ENCODE measurements at places on chromosomes 13 and 19.

DNA sequence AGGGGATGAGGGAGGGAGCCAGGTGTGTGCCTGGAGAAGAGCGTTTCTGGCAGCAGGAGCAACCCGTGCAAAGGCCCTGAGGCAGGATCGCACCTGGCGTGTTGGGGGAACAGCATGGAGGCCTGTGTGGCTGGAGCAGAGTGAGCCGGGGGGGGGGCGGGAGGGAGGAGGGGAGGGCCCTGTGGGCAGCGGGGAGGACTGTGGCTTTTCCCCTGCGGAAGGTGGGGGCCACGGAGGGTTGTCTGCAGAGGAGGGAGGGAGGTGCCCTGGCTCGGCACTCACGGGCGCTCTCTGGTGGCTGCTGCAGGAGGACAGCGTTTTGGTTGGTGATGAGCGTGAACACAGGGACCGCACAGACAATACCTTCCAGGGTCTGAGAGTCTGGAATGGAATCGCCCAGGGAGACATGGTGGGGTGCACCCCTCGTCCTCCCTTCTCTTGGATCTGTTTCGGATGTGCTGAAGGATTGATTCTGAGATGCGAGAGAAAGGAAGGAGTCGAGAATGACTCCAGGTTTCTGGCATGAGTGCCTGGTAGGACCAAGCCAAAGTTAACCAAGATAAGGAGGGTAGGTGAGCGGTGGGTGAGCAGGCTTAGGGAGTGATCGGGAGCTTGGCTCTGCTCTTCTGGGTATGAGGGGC lies 6.5 kb downstream of the RAB11B start:
- peak; percentile 54 for DNase-seq

GRCh38 chr13:74111901-74112824 lies 22.0 kb downstream of the KLF12 start:
- no peak for DNase-seq

GRCh38 chr19:31329819-31330218 lies 19.4 kb downstream of the TSHZ3 start:
- no peak for DNase-seq

DNA sequence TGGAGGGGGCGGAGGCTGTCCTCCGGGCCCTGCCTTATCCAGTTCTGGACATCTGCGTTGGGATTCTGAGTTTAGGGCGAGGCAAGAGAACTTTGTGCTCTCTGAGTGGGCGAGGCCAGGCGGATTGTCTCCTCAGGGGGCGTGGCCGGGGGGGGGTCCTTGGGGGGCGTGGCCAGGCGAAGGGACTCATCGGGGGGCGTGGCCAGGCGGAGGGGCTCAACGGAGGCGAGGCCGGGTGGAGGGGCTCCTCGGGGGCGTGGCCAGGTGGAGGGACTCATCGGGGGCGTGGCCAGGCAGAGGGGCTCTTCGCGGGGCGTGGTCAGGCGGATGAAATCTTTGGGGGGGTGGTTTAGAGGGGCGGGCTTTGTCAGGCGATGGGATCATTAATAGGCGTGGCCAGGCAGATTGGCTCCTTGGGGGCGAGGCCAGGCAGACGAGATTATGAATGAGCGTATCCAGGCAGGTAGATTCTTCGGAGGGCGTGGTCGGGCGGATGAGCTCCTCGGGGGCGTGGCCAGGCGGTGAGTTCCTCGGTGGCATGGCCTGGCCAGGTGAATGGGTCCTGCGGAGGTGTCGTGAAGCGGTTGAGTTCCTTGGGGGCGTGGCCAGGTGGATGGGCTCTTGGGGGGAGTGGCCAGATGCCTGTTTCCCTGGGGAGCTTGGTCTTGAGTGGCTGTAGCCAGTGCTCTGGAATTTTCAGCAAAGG lies 10.3 kb upstream of the CACNG7 start:
- no peak for DNase-seq

GRCh38 chr13:45847554-45848224 lies 3.9 kb downstream of the SIAH3 start:
- peak; percentile 80 for DNase-seq

GRCh38 chr19:40379446-40380198 lies 10.4 kb downstream of the HIPK4 start:
- no peak for DNase-seq

GRCh38 chr13:100040196-100040595 lies 48.7 kb upstream of the PCCA start:
- no peak for DNase-seq

DNA sequence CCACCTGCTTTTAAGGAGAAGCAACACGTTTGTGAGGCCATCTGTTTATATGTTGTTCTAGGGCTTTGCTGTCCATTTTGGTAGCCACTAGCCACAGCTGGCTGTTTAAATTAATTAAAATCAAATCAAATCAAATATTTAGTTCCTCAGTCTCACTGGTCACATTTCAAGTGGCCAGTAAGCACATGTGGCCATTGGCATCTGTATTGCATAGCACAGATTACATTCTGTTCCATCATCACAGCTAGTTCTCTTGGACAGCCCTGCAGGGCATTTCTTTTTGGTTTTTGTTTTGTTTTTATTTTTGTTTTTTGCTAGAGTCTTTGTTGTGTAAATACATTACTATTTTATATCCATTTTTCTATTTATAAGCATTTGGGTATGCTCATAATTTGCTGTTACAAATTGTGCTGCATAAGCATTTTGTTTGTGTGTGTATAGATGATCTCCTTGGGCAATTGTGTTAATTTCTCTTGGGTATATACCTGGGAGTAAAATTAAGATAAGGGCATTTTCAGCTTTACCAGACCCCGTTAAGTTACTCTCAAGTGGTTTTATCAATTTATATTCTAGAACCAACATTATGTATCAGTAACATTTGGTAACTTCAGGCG lies 31.3 kb downstream of the SAE1 start:
- no peak for DNase-seq

DNA sequence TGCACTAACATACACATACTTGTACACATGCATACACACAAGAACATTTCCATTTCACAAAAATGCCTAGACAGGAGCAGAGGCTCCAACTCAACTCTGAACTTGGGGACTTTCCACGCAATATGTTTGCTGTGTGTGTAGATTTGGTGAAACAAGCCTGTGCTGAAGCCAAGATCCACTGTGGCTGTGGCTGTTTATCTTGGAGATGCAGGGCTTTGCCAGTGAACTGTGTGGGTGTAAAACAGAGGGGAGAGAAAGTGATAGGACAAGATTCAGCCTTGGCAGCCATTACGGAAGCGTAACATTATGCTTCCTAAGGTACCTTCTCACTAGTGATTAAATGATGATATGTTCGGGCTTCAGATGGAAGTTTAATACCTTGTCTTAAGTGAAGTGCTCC lies 73.2 kb upstream of the MBNL2 start:
- DNase-seq, result no peak

DNA sequence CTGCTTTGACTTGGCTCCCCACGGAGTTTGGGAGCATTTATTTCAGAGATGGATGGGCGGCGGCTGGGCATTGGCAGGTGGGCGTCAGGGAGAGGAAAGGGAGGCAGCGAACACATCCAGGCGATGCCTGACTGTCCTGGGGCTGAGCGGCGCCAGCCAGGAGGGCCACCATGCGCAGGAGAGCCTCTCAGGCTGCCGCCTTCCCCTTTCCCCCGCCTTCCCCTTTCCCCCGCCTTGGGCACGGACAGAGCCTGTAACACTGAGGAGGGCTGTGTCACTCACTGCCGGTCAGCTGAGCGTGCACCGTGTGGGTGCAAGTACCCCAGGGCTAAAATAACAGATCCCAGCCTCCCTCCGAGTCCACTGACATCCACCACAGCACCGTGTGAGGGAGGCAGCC lies 11.4 kb downstream of the MCF2L start:
- DNase-seq, result no peak

- no peak for DNase-seq
These were observed 25.8 kb downstream of the ABCC4 start for GRCh38 chr13:95275322-95276036.

- DNase-seq, result no peak
These were observed 12.7 kb upstream of the WBP4 start for GRCh38 chr13:41048640-41049039.

- DNase-seq, result no peak
These were observed 25.5 kb downstream of the SACS start for GRCh38 chr13:23408026-23408425.
